Left ventricle myocardium superior (tissue), 1 donor: ENCODE measurements at places on chromosomes 5 and 9. TPM values are rescaled to one million over a fixed set of nuclear protein-coding genes. Genes with fewer than 3 reads are reported as not detected.
A peak's percentile ranks its signal among the peaks of the same experiment; 100 is the strongest.

DNA sequence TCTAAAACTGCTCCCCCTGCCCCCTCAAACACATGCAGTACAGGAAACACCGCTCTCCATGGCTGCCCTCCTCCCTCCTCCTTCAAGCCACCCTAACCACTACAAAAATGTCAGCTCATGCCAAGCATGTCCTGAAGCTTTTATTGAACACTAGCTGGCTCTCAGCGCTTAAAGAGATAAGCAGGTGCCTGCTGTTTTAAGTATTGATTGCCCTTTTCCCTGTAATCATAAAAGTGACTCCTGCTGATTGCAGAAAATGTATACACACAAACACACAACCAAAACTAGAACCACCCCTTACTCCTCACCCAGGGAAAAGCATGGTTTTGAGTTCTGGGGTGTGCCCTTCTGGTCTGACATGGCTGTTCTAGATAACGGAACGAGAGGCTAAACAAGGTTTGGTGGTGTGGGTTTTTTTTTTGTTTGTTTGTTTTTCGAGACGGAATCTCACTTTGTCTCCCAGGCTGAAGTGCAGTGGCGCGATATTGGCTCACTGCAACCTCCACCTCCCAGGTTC is 3.7 kb upstream of the UCK1 start:
- no peak for DNase-seq

DNA sequence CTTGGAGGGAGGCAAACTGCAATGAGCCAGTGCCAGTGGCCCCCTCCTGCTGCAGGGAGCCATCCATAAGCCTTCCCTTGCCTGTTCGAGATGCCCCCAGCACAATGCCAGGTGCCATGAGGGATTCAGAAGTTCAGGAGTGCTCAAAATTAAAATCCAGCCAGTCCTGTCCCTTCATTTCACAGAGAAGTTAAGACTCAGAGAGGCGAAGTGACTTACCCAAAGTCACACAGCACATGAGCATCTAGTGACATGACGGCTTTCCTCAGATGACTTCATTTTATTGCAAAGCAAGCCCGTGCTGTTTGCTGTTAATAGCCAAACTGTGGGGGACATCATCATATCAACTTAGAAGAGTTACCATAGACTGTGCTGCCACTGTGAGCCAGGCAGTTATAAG is 69.3 kb upstream of the SAP30L start:
- DNase-seq = no peak

DNA sequence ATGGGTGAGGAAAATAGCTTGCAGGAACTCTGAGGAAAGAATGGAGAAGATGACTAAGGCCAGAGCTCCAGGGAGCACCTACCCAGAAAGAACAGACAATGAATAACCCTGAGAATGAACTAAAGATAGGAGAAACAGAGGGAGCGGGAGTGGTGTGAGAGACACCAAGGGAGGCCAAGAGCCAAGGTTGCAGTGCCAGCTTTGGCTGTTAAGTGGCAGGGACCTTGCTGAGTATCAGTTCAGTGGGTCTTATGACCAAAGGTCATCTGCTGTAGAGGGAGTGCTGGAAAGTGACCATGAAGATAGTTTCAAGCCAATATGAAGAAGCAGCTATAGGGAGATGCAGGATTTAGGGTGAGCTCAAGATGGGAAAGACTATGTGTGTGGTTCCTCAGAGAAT is 16.7 kb downstream of the P4HA2 start:
- DNase-seq = peak; percentile 67

DNA sequence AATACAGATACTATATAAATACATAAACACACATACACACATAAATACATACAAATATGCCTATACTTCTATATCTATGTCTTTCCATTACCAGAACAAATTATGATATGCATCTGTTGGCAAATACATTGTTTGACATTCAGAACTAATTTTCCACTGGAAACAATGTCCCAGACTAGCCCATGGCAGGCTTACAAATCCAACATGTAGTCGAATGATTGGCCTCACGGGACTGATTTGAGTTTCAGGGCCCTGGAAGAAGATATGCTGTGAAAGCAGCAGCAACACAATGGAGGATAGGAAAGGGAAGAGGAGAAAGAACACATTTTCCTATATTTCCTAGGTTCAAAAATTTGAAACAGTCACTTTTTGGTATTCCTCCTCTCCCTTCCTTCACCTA is 881.1 kb upstream of the DMAC1 start:
- no peak for DNase-seq

DNA sequence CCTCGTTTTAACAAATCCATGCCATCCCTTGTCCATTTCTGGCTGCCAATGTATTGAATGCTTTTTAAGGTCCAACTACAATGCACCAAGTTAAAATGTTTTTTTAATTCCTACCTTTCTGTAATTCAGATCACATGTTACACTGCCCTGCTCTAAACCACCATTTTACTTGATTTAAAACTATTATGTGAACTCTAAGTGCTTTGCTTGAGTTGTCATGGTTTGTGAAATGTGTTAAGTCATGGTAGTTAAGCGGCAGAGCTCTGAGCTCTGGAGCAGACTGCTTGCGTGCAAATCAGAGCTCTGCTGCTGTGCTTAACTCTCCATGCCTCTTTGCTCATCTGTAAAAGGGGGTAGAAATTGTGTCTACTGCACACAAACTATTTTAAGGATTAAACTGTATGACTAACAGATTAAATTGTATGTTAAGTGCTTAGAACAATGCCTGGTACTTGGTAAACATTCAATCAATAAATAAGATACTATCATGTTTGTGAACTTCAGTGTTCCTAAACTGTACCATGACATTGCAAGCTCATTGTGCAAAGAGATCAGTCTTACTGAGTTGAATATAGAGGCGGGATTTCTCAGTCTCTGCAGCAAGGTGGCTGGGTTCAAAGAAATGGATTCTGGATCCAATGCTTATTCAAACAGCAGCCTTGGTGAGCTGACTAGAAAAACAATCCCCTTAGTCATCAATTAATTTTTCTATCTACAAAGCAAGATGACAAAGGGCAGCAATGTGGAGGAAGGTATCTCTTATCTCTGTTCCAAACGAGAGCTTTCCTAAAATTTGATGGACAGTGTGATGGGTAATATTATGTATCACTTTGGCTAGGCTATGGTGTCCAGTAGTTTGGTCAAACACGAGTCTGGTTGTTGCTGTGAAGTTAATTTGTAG is 16.1 kb upstream of the CMBL start:
- no peak for DNase-seq

DNA sequence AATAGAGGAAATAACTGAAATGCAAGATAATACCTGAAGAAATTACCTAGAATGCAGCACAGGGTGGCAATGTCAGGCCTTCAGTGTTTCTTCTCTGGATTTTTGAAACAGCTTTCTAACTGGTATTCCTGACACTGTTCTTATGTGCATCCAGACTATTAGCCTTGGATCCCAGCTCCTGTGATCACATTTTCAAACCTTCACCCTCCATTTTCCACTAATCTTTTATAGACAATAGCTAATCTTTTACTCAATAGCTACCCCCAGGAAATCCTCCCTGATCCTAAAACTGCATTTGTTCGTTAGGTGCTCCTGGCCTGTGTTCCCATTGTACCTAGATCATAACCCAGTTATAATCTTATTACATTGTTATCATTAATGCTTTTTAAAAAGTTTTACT is 101.5 kb upstream of the DHFR start:
- no peak for DNase-seq

GRCh38 chr9:18617759-18618158 is 143.8 kb downstream of the ADAMTSL1 start:
- DNase-seq = no peak

DNA sequence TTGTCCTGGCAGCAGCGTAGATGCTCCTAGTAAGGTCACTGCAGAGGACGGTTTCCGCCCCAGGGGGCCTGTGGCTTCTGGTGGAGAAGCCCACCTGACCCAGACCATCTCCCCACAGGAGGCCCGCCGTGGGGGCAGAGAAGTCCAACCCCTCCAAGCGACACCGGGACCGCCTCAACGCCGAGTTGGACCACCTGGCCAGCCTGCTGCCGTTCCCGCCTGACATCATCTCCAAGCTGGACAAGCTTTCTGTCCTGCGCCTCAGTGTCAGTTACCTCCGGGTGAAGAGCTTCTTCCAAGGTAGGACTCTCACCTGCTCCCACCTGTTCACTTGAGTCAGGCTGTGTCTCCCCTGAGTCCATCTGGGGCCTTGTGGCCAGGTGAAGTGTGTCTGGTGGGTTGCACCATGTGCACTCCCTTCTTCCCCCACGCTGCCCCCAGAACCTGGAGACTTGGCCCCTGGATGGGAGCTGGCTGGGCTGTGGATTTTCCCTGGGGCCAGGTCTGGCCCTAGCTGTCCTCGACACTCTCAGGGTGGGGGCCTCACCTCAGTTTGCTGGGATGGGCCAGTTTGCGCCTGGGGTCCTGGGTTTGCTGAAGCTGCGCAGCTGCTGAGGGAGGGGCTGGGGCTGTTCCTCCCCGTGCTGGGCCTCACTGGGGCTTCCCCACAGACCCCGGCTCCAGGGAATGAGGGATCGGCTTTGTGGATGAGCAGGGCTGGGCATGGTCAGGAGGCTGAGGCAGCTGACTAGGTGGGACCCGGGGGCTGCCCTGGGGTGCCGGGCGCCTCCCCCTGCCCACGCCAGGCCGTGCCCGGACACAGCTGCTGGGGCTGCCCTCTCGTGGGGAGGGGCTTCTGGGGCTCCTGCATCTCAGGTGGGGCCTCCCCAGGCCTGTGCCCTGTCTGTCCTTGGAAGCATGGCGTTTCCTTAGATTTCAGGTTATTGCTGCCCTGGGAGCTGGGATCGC is 32.4 kb downstream of the AHRR start:
- no peak for DNase-seq

GRCh38 chr9:106102821-106103220 is 408.5 kb downstream of the TMEM38B start:
- no peak for DNase-seq

DNA sequence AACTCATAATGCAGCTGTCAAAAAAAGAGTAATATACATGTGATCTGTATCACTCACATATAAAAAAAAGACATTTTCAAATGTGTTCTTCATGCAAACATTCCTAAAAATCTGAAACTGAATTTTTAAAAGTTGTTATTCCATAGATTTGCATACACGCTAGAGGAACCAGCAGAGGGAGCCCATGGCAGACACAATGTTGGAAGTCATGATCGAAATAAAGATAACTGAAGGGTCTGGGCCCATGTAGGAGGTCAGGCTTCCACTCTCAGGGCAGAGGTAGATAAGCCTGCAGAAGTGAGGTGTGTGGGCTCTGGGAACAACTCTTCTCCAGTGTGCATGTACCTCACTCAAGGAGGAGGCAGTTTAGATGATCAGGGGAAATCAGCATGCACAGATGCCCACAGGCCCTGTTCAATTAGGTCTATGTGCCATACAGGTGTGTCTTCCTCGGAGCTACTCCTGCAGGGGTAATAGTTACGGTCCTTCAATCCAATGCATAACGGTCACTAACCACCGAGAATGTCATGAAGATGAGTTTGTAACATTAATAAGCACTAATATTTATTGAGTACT is 208.6 kb downstream of the EPB41L4A start:
- no peak for DNase-seq

- no peak for DNase-seq
These were observed 75.9 kb upstream of the NR3C1 start for GRCh38 chr5:143479394-143479793.

GRCh38 chr5:36948041-36948440 is 71.5 kb downstream of the NIPBL start:
- DNase-seq = no peak

DNA sequence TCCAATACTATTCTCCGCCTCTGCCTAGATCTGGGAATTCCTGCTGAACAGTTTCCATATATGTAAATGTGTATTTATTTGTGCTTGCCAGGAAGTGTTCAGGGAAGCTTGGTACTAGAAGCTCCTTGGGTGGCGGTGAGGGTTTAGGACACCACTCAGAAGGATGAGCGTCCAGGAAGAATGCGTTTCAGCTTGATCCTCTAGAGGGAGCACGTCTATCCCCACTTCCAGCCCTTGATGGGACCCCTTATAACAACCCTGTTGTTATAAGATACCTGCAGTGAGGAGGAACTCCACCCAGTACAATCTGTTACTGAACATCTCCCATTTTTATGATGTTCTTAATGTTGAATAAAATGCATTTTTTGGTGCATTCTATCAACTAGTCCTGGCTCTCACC is 88.9 kb downstream of the CYFIP2 start:
- DNase-seq = no peak

DNA sequence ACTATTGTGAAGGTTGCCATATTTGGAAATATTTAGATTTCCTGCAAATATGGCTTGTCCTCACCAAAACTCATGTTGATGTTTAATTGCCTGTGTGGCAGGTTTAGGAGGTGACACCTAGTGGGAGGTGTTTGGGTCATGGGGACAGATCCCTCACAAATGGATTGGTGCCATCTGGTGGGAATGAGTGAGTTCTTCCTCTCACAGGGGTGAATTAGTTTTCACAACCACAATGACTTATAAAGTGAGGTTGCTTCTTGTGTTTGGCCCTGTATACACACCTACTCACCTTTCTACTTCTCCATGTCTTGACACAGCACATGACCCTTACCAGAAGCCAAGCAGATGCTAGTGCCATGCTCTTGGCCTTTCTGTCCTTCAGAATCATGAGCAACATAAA is 41.1 kb downstream of the ISOC1 start:
- DNase-seq = no peak

GRCh38 chr5:172493906-172494305 is 39.6 kb upstream of the SH3PXD2B start:
- DNase-seq = no peak

DNA sequence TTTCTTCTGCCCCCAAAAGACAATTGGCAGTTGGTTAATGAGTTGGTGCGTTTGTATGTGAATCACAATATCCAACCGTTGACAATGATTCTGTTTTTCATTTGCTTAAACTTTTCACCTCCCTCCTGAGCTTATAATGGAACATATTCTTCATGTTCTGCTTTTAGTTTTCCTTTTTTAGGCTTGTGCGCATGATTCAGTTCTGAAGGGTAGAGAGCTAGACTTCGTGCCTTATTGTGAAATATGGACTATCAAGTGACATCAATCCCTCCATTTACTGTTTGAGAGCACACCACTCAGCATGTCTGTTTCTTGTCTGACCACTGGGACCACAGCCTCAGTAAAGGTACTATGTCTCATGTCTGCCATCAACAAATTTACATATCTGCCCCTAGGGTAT is 30.5 kb upstream of the LPAR1 start:
- no peak for DNase-seq

Gene TTC39B
- total RNA-seq = 1.4 TPM

Gene INSL4
- total RNA-seq = not detected

Gene PPIC
- total RNA-seq = 52.2 TPM

Gene CDH18
- not detected for total RNA-seq

Gene GFI1B
- 0.25 TPM for total RNA-seq

Gene GABBR2
- total RNA-seq = 0.62 TPM

Gene TAF11L10
- not detected for total RNA-seq

Gene FIBCD1
- 0.40 TPM for total RNA-seq

Gene SLC25A25
- total RNA-seq = 4.8 TPM

Gene FAM78A
- total RNA-seq = 69.1 TPM

Gene TEX10
- total RNA-seq = 8.3 TPM
